ENCODE measurements at places on chromosomes 1 and 21. TPM values are rescaled to one million over a fixed set of nuclear protein-coding genes. Genes with fewer than 3 reads are reported as not detected.

The UBL4B gene
- not detected for total RNA-seq

The ITLN2 gene
- total RNA-seq = not detected

The ADAM30 gene
- total RNA-seq = not detected

DNA sequence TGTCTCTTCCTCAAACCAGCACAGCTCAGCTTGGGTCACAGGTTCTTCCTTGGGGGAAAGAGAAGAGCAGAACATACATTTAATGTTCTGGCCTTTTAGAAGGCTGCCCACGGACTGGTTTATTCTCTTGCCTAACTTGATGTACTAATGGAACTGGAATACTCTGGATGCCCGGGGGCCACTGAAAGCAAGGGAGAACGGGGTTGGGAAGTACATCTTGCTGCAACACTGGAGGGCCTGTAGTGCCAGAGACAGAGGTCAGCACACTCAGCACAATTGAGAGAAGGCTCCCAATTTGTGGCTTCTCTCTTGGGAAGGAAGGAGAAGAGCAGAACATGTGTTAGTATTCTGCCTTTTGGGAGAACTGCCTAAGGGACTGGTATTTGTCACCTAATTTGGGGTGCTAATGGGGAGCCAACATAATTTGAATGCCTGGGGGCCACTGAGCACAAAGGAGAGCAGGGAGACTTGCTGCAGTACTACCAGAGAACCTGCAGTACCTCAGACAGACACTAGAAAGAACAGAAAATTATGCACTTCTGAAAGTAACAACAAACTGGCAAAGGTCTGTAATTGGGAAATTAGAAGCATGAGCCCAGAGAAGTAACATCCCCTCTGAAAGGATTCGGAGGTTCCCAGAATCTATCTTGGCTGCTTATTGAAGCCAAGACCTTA is 14.1 kb downstream of the ZNF691 start:
- DNase-seq = no peak

GRCh38 chr21:14480411-14481031 is 65.6 kb downstream of the SAMSN1 start:
- no peak for DNase-seq

- DNase-seq = no peak
Measured at GRCh38 chr1:66041654-66042053, 249.0 kb downstream of the PDE4B start.

DNA sequence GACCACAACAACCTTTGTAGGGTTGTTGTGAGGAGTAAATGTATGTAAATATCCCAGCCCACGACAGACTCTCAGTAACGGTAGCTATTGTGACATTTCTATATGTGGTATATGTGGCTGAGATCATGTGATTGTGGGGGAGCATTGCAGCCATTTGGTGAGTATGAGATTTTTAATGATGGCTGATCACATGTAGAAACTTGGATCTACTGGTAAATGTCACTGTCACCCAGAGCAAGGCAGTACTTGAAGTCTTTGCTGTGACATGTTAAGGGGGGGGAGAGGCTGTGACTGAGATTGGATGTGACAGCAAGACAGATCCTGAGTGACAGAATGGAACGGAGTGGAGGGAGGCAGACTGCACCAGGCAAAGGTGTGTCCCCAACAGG is 23.9 kb upstream of the MEF2D start:
- no peak for DNase-seq

GRCh38 chr1:22105611-22106207 is 37.2 kb downstream of the WNT4 start:
- DNase-seq = no peak
